ENCODE measurements at places on chromosomes 1 and 21. TPM values are rescaled to one million over a fixed set of nuclear protein-coding genes. Genes with fewer than 3 reads are reported as not detected.

Gene ERG
- total RNA-seq, result 177 TPM

Gene AKR7A3
- 3.9 TPM for total RNA-seq

Gene ERI3
- total RNA-seq, result 41.5 TPM

Gene OR6N1
- not detected for total RNA-seq

Gene FAM151A
- total RNA-seq, result not detected

Gene CELA3B
- not detected for total RNA-seq

Gene RNU1-3
- under 0.01 TPM for total RNA-seq

DNA sequence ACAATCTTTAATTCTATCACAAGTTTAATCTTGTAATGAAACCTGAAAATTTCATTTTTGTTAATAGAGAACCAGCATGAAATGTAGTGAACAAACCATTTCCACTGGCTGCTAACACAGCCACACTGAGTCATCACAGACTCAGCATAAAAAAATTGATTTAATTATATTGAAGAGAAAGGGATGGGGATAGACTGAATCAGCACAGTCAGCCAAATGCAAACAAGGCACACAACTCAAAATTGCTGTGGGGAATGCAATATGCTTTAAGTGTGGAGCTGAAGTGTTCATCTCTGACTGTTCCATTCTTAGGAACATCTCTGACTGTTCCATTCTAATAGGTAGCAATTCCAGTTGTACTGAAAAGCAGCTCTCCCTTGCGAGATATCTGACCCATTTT is 299.8 kb downstream of the MRPL39 start:
- H3K27me3 ChIP-seq, result no peaks in the 10 kb centered on the region
- DNase-seq, result no peak
- no peaks in the 10 kb centered on the region for H3K36me3 ChIP-seq
- H3K4me1 ChIP-seq, result no peaks in the 10 kb centered on the region

GRCh38 chr1:45804669-45804969 is 1.2 kb downstream of the MAST2 start:
- H3K27ac ChIP-seq, result no peak overlapping the region
- peak overlapping the region; percentile 67 for H3K4me3 ChIP-seq
- H3K36me3 ChIP-seq, result peaks cover 4% of the 10 kb centered on the region
- no peak for DNase-seq
- no peaks in the 10 kb centered on the region for H3K27me3 ChIP-seq

DNA sequence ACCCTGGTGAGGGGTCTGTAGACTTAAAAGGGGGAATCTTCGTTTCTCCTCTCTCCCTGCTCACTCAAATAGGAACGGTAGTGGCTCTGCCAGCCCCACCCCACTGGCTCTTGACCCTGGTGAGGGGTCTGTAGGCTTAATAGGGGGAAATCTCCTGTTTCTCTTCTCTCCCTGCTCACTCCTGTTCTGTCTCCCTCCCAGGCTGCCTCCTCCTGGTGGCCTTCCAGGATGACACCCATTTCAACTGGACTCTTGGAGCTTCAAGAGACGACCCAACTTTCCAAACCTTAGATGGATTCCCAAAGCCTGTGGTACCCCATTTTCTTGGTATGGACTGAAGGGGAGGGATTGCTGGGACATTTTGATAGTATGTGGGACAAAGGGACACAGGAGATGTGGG is 1.4 kb upstream of the EPHB2 start:
- H3K4me3 ChIP-seq, result no peak overlapping the region
- H3K4me1 ChIP-seq, result peaks cover 27% of the 10 kb centered on the region

DNA sequence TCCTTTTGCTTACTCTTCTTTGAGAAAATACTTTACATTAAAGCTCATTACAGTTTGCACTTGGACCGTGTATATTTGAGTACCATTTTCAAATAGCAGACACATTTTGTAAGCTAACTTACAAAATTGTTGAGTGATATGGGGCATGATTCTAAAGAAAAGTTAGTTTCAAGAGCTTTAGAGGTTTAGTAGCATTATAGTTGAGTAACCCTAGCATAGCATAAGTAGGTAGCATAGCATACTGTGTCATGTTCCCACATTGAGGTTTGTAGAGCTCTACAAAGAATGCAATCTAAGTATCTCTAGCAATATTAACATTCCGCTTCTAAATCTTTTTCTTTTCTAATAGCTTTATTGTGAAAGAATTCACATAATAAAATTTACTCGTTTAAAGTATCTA is 92.0 kb downstream of the ITSN1 start:
- H3K36me3 ChIP-seq, result no peaks in the 10 kb centered on the region
- H3K27ac ChIP-seq, result no peak overlapping the region
- no peak overlapping the region for H3K4me3 ChIP-seq

DNA sequence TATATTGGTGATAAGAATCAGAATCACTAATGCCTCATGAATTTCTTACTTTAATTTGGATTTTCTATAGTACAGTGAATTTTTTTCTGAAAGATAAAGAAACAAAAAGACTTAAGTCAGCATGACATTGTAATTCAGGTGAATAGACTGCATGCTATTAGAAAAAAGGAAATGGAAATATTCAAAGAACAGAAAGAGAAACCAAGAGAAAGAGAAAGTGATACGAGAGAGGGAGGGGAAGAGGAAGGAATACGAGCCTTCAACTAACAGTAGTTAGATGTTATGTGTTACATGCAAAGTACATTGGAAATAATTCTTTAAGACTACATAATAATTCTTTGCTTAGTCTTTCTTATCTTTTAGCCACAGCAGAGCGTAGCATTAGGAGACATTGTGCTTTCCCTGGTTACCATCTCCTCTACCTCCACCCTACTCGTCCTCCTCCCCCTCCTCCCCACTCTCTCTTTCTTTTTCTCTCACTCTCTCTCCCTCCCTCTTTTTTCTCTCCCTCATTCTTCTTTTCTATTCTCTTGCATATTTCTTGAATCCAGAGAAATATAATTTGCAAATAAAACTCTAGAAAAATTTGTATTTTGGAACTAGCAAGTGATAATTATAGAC is 46.4 kb upstream of the ADGRL4 start:
- no peaks in the 10 kb centered on the region for H3K36me3 ChIP-seq
- H3K4me3 ChIP-seq, result peak overlapping the region; percentile 33
- no peaks in the 10 kb centered on the region for H3K27me3 ChIP-seq
- H3K27ac ChIP-seq, result no peak overlapping the region
- no peaks in the 10 kb centered on the region for H3K4me1 ChIP-seq

DNA sequence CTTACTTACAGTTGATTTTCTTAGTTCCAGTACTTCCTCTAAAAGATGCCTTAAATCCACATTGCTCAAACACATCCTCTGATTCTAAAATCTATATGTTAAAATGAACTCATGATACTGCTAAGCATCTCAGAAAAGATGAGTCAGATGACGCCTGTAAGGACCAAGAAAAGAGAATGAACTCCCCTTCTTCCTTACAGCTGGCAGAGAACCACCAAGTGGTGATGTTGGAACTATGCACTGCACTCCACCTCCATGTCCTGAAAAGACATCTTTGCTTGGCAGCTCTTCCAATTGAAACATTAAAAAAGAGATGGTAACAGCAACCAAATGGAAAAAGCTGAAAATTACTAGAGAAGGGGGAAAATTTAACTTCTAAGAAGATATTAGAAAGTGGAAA is 648.8 kb downstream of the PTPRC start:
- H3K36me3 ChIP-seq, result no peaks in the 10 kb centered on the region
- DNase-seq, result no peak
- H3K27ac ChIP-seq, result no peak overlapping the region
- no peaks in the 10 kb centered on the region for H3K4me1 ChIP-seq
- H3K4me3 ChIP-seq, result no peak overlapping the region

DNA sequence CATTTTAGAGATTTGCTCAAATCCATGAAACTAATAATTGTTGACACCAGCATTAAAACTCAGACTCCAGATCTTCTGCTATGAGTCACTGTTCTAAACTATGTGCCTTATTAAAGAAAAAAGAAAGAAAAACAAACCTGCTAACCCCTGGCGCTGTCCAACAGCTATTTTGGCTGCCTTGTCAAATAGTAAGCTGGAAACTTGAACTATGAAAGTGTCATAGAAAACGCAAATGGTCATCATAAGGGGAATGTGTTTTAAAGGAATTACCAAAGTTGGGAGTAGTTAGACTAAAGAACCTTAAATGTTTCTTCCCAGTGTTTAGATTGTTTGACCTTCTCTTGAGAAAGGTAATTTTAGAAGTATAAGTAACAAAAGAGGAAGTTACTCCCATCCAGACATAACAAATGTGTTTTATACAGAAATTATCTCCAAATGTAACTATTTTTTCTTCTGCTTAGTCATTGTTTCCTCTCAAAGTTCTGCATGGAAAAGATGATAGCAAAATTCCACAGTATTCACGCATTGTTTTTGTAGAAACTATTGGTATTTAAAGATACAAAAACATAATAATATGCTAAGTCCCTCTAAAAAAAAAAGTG is 272.4 kb downstream of the TPR start:
- no peak for DNase-seq
- peak overlapping the region; percentile 52 for H3K27ac ChIP-seq
- H3K27me3 ChIP-seq, result no peaks in the 10 kb centered on the region
- H3K36me3 ChIP-seq, result no peaks in the 10 kb centered on the region
- peak overlapping the region; percentile 18 for H3K4me3 ChIP-seq
- H3K4me1 ChIP-seq, result peaks cover 16% of the 10 kb centered on the region

- peak; percentile 13 for DNase-seq
- H3K4me3 ChIP-seq, result no peak overlapping the region
- peaks cover 10% of the 10 kb centered on the region for H3K4me1 ChIP-seq
- peak overlapping the region; percentile 23 for H3K27ac ChIP-seq
- H3K36me3 ChIP-seq, result no peaks in the 10 kb centered on the region
These were observed 191.8 kb downstream of the TPR start for GRCh38 chr1:186183219-186183618.

GRCh38 chr1:36392836-36393235 is 4.9 kb downstream of the LSM10 start:
- H3K4me3 ChIP-seq, result no peak overlapping the region
- H3K4me1 ChIP-seq, result peaks cover 37% of the 10 kb centered on the region
- no peak for DNase-seq
- no peaks in the 10 kb centered on the region for H3K27me3 ChIP-seq
- peaks cover 28% of the 10 kb centered on the region for H3K36me3 ChIP-seq

- no peak overlapping the region for H3K27ac ChIP-seq
- H3K36me3 ChIP-seq, result no peaks in the 10 kb centered on the region
- no peak for DNase-seq
- H3K27me3 ChIP-seq, result no peaks in the 10 kb centered on the region
- no peak overlapping the region for H3K4me3 ChIP-seq
These were observed 82.5 kb downstream of the C4BPA start for GRCh38 chr1:207186503-207186902.

- H3K4me3 ChIP-seq, result no peak overlapping the region
- H3K4me1 ChIP-seq, result no peaks in the 10 kb centered on the region
- H3K36me3 ChIP-seq, result no peaks in the 10 kb centered on the region
- DNase-seq, result no peak
These were observed 98.1 kb downstream of the TNNI3K start for GRCh38 chr1:74333244-74333643.

DNA sequence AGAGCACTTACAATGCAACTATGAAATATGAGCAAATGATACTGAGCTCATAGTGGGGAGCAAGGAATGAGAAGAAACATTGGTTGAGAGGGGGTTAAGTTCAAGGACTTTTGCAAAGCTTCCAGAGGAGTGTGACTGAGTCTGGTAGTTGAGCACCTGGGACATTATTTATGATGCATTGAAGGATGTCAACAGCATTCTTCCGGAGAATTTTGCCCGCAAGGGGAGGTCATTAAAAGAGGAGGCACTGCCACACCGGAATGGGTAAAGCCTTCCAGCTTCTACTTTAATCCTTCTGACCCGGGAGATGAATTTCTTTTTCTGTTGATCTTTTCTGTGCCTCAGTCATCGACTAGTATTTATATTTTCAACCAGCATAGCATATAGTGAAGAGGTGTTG is 208.4 kb upstream of the CAMK1G start:
- H3K27ac ChIP-seq, result no peak overlapping the region
- H3K27me3 ChIP-seq, result no peaks in the 10 kb centered on the region
- H3K4me3 ChIP-seq, result no peak overlapping the region
- H3K36me3 ChIP-seq, result no peaks in the 10 kb centered on the region
- DNase-seq, result no peak

GRCh38 chr21:42861848-42862400 is 17.4 kb downstream of the WDR4 start:
- H3K27ac ChIP-seq, result no peak overlapping the region
- no peaks in the 10 kb centered on the region for H3K4me1 ChIP-seq
- no peak for DNase-seq
- no peaks in the 10 kb centered on the region for H3K27me3 ChIP-seq

DNA sequence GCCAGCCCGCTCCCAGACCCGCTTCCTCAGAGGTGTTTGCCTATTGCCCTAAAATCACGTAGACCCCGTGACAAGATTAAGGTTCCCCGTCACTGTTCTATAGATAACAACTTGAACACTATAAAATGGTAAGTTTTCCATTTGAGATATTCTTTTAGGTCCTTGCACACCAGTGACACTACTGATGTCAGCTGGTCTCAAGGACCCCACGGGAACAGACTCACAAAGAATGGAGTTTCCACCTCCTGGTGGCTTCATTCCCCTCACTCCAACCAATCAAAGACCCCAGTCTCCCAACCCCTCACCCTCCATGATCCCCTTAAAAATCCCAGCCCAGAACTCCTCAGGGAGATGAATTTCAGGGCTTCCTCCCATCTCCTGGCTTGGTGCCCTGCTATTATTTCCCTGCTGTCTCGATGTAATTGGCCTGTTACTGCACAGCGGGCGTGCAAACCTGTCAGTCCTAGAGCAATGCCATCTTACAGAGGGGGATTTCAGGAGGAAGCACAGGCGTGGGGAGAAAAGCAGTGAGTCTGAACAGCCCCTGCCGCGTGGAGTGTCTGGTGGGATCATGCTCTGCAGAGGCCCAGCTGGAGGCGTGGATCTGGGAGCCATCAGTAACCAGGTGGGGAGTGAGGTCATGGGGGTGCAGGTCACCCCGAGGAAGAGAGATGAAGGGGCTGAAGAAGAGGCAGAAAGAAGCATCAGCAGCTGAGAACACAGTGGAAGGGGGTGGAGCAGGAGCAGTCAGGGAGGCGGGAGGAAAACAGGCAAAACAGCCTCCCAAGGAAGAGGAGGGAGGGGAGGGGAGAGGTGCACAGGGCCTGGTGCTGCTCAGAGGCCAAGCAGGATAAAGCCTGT is 35.1 kb upstream of the LBR start:
- no peaks in the 10 kb centered on the region for H3K36me3 ChIP-seq
- no peak for DNase-seq
- H3K4me3 ChIP-seq, result no peak overlapping the region
- H3K27ac ChIP-seq, result no peak overlapping the region
- H3K27me3 ChIP-seq, result no peaks in the 10 kb centered on the region
- H3K4me1 ChIP-seq, result peaks cover 7% of the 10 kb centered on the region

DNA sequence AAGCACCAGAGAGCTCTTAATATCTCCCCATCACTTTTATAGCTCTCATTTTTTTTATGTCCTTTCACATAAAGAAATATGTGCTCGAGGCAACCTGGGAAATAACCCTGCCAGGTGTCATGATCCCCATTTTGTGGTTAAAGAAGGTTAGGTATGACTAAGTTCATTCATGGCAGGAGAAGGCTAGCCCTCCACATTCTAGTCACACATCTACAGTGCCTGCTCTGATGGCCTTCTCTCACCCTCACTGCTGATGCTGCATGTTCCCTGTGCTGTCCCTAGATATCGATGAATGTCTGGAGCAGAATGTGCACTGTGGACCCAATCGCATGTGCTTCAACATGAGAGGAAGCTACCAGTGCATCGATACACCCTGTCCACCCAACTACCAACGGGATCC is 187.5 kb downstream of the TPR start:
- no peaks in the 10 kb centered on the region for H3K4me1 ChIP-seq
- H3K27me3 ChIP-seq, result no peaks in the 10 kb centered on the region
- H3K4me3 ChIP-seq, result no peak overlapping the region
- peaks cover 12% of the 10 kb centered on the region for H3K36me3 ChIP-seq

All from thoracic aorta (tissue), 2 donors.